ENCODE measurements at places on chromosomes 6 and 20.

- DNase-seq = no peak
- H3K36me3 ChIP-seq = no peaks in the 10 kb centered on the region
- H3K4me1 ChIP-seq = no peaks in the 10 kb centered on the region
Measured at GRCh38 chr6:170127151-170127550, 163.7 kb downstream of the DLL1 start.

DNA sequence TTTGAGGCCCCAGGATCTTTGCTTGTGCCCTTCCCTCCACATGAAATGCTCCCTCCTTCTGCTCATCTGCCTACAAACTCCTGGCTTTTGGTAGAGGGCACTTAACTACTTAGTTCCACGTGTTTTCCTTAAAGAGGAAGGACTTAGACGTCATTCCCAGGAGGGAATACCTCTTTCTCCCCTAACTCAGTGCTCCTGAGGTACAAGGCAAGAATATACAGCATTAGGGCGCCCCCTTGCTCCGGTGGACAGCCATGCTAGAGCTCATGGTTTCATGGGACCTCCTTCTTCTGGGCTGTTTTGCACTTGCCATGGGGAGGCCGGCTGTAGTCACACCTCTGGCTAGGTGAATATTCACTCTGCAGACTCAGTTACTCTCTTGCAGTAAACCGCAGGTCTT, 93.8 kb upstream of the LY86 start:
- no peaks in the 10 kb centered on the region for H3K36me3 ChIP-seq
- peaks cover 12% of the 10 kb centered on the region for H3K27me3 ChIP-seq
- H3K4me1 ChIP-seq = no peaks in the 10 kb centered on the region
- peak; percentile 39 for DNase-seq
- no peak overlapping the region for H3K4me3 ChIP-seq

- peaks cover 30% of the 10 kb centered on the region for H3K4me1 ChIP-seq
- H3K4me3 ChIP-seq = no peak overlapping the region
- no peak overlapping the region for H3K27ac ChIP-seq
- H3K27me3 ChIP-seq = peaks cover 60% of the 10 kb centered on the region
- no peak for DNase-seq
Measured at GRCh38 chr20:63232235-63233060, 3.3 kb upstream of the BIRC7 start.

GRCh38 chr20:63626424-63627128, at the start of gene GMEB2:
GMEB2 (minus strand) TSS chr20:63627101; CDS start chr20:63619397, 7,704 bp downstream.
- DNase-seq = peak; percentile 88
- no peaks in the 10 kb centered on the region for H3K27me3 ChIP-seq
- H3K27ac ChIP-seq = peak within 1 kb of the TSS; percentile 97
- H3K4me3 ChIP-seq = peak within 1 kb of the TSS; percentile 99
- peaks cover 8% of the 10 kb centered on the region for H3K36me3 ChIP-seq

DNA sequence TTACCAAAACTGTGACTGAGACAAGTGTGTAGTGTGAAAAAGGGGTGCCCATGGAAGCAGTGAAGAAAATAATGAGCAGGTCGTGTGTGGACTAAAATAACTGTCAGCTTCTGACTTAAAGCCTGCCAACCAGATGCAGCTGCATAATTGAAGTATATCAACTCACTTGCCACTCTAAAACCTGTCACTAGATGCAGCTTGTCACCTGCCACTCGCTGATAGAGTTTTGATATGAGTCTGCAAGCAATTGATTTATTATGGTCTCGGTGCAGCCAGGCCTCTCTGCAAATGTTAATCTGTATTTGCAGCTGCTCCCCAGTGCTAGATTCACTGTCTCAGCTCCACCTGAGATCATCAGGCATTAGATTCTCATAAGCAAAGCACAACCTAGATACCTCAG, 1090.0 kb upstream of the EYS start:
- no peak for DNase-seq
- H3K4me1 ChIP-seq = no peaks in the 10 kb centered on the region
- no peaks in the 10 kb centered on the region for H3K36me3 ChIP-seq
- H3K27me3 ChIP-seq = no peaks in the 10 kb centered on the region

DNA sequence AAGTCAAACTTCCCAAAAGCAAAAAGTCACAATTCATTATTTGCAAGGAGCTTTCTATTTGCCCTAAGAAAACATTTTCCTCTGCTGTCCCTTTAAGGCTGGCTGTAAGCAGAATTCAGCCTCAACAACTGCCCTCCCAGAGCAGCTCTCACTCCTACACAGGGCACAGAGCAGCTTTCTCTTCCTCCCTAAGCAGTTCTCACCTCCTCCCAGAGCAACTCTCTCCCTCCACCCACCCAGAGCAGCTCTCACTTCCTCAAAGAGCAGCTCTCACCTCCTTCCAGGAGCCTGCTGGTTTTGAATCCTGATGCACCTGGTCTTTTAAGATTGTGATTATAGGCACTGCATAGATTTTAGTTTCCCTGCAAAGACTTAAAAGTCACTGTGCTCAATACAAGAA, 120.6 kb upstream of the TMEM181 start:
- H3K27ac ChIP-seq = no peak overlapping the region
- H3K27me3 ChIP-seq = no peaks in the 10 kb centered on the region
- DNase-seq = no peak
- H3K4me1 ChIP-seq = no peaks in the 10 kb centered on the region
- H3K4me3 ChIP-seq = no peak overlapping the region

Data from K562 (cell line).